NCI-H2081 treated with DMSO at 0.1 percent for 48 hours (cell line): ENCODE measurements at places on chromosomes 5 and 9.

GRCh38 chr5:1832511-1833250, 31.5 kb downstream of the NDUFS6 start:
- no peak for DNase-seq

DNA sequence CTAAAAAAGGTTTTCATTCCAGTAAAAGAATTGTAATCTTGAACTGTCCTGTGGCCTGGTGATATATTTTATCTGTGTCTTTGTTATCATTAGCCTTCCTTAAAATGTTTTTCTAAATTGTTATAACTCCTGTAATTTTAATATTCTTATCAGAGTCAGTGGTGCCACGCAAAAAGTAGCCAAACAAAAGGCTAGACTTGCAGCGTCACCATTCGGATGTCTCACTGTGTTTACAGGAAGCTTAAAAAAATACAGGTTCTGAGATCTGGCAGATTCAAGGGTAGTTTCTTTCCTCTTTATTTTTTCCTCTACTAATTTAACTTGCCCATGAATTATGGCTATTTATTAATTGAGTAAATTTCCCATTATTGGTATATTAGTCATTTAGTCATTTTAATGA, 362.3 kb downstream of the MAT2B start:
- DNase-seq, result no peak

- DNase-seq, result no peak
Observed at GRCh38 chr9:37437621-37438020, 15.1 kb downstream of the GRHPR start.

GRCh38 chr9:86575825-86576525, 221.8 kb upstream of the TUT7 start:
- DNase-seq, result no peak

GRCh38 chr9:121187636-121188305, 13.9 kb downstream of the RAB14 start:
- DNase-seq, result no peak

GRCh38 chr5:131406975-131407638, 143.3 kb downstream of the CDC42SE2 start:
- DNase-seq, result no peak

DNA sequence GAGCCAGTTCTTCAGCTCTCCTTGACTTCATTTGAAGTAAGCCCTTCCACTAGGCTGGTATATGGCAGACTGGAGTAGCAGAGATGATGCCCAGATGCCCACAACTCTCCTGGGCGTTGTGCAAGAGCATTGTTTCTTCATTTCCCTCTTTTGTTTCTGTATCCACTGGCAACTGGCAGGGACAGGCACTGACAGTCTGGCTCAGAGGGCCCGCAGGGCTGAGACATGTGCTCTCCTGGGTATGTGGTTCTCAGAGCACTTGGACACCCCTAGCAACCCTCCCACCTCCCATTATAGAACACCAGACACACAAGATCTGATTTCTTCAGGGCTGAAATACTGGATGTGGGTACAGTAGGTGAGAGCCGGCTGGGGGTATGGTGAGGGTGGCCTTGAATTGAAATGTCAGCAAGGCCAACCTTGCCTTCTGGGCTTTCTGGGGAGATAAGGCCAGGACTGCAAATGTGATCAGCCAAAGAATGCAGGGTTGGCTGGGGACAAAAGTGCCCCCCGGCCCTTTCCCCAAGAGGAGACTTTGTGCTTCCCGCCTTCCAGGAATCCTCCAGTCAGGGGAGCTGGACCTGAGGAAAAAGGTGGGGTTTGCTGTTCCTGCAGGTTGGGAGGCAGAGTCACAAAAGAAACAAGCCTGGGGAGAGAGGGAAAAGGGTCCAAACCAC, 28.6 kb upstream of the CTNNA1 start:
- no peak for DNase-seq

DNA sequence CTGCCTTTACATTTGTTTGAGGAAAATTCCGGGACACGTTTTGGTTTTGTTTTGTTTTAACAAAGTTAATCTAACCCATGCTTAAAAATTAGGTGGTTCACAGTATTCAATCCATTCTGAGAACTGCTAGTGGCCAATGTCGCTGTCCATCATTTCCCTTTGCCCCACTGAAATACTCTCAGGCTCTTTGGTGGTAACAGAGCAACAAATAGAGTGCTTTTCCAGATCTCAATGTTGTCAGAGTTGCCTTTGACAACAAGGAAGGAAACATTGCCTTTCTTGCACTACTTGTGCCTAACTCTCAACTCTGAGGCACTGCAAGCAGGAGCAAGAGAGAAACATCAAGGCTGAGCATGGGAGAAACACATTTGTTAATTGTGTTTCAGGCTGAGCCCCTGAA, 154.0 kb downstream of the MCTP1 start:
- no peak for DNase-seq

DNA sequence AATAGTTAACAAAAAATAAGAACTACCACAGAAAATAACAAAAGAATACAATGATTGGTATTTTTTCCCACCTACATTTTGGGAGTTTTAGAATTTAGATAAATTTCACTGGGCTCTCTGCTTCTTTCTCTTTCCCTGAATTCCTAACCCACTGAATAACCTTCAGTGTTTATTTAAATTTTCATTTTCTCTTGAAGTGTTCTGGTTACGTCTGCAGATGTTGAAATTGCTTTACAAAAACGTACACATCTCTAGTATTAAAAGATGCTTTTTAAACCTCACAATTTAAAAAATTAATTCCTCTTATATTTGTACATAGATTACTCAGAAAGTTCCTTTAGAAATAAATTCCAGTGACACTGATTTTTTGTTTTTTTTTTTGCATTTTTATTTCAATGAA, 158.7 kb upstream of the TUT7 start:
- DNase-seq, result no peak

GRCh38 chr5:141208478-141208877, at the start of gene PCDHB12:
PCDHB12 (plus strand) TSS chr5:141208719; CDS start chr5:141208908, 189 bp downstream.
- DNase-seq, result no peak

DNA sequence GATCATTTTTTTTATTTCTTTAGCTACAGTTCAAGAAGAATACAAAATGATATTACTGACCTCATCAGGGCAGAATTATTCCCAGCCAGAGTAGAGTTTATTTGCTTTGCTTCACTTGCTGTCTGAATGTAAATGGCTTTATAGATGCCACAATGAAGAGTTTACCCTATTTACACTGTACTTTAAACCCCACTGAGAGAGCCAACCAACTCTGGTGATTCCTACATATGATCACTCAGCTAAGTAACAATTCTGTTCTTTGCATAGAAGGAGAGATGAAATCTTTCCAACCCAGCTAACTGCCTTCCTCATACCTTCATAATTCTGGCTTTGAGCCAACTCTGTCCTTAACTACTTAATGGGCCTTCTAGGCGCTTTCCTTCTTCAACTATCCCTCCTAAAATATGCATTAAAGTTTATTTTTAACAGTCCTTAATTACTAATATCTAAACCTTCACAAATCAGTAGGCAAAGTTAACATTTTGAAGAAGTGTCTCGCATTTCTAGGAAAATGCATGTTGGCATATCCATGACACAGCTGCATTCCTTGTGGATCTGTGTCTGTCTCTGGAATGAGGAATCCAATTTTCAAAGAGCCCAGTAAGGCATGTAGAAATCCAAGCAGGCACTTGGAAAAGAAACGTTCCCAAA, 284.8 kb upstream of the GRAMD2B start:
- no peak for DNase-seq

- DNase-seq, result no peak
Observed at GRCh38 chr9:135849181-135849580, 58.2 kb downstream of the CAMSAP1 start.

DNA sequence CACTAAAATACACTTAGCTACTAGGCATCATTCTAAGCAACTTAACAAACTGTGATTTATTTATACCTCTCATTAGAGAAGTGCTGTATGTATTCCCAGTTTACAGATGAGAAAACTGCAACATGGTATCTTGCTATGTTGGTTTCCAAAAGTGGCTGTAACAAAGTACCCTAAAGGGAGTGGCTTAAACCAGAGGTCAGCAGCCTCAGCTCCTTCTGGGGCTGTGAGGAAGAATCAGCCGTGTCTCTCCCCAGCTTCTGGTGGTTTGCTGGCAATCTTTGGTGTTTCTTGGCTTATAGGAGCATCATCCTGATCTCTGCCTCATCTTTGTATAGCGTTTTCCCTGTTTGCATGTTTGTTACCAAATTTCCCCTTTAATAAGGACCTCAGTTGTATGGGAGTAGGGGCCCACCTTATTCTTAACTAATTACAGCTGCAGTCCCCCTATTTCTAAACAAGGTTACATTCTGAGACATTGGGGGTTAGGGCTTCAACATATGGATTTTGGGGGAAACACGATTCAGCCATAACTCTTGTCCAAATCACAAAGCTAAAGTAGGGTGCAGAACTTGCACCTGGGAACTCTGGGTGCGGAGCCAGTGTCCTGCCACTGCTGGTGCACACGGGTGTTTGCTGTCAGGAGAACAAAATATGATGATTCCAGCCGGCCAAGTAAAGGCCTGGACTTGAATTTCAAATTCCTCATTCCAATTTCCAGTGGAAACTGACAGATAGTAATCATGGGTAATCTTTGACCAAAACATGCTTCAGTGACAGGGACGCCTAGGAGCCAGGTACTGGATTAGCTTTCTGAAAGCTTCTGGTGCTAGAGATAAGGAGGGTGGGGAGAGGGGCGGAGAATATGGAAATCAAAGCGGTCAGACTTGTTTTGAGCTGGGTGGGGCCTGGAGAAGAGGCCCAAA, 43.3 kb downstream of the RAI14 start:
- DNase-seq, result no peak

DNA sequence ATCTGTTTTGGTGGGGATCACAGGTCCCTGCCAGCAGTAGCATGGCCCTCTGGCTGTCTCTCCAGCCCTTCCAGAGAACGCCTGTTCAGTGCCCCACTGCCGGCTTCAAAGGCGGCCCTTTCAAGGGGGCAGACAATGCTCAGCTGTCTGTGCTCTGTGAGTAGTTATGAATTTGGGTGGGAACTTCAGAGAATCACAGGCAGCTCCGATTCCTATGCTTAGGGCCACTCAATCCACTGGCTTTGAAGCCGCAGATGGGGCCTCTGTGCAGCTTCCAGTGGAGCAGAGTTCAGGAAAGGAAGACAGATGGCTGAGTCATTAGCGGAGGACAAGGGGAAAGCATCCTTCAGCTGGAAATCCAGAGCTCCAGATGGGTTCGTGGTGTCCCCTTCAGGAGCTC, 42.4 kb downstream of the NKX2-5 start:
- DNase-seq, result no peak

DNA sequence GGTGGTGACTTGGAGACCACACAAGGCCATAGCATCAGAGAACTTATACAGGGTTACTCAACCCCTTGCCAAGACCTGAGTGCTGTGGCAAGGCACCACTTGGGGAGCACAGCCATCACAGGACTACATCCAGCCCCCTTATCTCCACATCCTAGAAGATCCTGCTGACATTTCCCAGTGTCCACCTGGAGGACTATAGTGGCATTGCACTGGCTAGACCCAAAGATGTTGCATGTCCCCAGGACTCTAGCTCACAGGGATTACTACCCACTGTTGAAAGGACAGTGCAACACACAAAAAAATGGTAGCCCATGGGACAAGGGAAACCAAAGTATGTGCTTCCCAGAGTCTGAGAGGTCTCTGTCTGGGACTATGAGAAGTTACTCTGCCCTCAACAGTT, 411.1 kb upstream of the NUDT12 start:
- DNase-seq, result no peak

- no peak for DNase-seq
Observed at GRCh38 chr9:77562019-77562748, 85.9 kb downstream of the GNA14 start.

DNA sequence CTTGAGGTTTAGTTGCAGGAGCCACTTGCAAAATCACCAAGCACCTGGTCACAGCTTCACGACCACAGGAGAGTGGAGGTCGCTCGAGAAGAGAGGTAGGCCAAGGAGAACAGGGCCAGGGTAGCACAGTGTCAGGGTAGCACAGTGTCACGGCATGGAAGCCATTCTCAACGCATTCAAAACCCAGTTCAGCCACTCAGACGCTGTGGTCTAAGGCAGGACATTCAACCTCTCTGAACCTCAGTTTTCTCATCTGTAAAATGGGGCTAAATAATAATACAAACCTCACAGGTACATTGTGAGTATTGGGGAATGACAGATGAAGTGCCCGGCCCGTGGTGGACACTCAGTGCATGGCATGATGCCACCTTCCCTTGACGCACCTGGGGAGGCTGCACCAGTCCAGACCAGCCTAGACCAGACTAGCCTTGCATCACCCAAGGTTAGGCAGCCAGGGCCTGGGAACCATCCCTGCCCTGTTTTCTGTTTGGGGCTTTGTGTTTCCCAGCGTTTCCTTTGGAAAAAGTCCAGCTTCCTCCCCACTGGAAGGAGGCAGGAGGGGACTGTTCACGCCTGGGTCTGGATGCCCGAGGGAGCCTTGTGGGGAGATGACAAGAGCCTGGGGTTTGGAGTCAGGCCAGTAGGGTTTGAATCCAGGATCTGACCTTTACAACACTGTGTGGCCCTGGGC, 7.8 kb upstream of the LMX1B start:
- DNase-seq, result no peak

DNA sequence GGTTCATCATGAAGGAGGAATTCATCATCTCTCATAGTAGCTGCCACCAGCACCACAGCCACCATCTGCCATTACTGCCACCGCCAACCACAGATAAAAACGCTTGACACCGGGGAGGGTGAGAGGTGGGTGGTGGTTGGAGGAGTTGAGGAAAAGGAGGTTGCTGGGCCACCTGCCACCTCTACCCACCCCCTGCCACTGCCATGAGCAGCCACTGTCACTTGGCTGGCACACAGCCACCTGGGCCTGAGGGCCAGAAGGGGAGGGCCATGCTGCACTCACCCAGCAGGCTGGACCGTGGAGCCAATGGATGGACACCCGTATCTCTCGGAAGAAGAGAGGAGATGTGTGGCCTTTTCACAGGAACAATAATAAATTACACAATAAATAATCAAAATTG, 31.3 kb upstream of the SLC36A2 start:
- DNase-seq, result no peak
